CD4-positive, alpha-beta T cell treated with Interferon alpha-2 for 1 hour (primary cell): ENCODE measurements at places on chromosomes 12 and 14.

DNA sequence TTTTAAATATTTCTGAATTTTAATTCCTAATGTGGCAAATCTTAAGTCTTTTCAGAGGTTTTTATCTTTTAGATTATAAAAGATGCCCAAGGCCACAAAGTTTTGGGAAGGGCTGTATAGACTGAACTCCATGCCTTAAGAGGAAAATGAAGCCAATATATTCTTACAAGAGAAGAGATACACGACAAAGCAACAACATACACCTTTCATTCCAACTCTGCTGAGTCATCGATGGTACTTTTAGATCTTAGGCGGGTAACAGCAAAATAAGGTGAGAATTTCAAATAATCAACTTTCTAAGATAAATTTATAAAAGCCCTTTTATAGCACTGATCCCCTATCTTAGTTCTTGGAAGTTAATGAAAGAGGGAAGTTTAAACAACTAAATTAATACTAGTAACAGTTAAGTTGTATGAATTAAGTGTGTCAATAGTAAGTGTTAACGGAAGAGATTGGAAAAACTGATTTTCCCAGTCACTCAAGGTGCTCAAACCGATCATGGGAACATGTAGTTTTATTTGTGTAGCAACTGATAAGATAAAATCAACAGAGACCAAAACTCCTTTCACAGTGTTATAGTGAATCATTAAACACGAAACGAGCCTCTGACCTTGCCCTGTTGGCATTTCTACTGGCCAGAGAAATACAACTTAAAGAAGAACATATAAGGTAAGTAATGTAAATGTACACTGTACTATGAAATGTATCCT is 18.8 kb upstream of the PIK3C2G start:
- DNase-seq, result no peak

DNA sequence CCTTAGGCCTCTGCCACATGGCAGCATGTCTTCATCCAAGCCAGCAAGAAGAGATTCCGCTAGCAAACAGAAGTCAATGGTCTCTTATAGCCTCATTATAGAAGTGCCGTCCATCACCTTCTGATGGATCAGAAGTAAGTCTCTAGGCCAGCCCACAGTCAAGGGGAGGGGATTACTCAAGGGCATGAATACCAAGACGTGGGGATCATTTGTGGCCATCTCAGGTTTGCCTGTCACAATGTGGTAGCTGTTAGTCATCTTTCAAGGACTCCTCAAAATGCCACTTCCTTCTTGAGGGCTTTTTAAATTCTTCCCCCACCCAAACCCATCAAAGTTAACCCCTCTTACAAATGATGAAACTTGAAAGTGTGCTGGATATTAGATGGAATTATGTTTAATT is 8.1 kb upstream of the ADCY6 start:
- DNase-seq, result no peak

DNA sequence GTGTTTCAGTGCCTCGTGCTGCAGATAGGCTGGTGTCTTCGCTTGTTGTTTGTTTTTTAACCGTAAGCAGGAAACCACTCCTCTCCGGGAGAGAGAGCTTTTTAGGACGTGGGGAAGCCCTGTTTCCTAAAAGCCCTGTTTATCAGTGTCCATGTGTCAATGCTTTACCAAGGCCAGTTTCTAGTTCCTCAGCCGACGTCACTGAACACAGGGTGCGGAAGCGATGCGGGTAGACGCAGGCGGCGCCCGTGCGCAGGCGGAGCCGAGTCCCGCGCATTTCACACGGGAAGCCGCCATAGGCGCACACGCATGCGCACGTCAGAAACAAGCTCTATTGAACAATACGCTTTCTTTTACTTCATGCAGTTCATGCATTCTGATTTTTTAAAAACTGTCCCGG is 79.8 kb downstream of the GLT1D1 start:
- no peak for DNase-seq

- no peak for DNase-seq
Observed at GRCh38 chr14:99513946-99514551, 32.8 kb downstream of the CCNK start.

DNA sequence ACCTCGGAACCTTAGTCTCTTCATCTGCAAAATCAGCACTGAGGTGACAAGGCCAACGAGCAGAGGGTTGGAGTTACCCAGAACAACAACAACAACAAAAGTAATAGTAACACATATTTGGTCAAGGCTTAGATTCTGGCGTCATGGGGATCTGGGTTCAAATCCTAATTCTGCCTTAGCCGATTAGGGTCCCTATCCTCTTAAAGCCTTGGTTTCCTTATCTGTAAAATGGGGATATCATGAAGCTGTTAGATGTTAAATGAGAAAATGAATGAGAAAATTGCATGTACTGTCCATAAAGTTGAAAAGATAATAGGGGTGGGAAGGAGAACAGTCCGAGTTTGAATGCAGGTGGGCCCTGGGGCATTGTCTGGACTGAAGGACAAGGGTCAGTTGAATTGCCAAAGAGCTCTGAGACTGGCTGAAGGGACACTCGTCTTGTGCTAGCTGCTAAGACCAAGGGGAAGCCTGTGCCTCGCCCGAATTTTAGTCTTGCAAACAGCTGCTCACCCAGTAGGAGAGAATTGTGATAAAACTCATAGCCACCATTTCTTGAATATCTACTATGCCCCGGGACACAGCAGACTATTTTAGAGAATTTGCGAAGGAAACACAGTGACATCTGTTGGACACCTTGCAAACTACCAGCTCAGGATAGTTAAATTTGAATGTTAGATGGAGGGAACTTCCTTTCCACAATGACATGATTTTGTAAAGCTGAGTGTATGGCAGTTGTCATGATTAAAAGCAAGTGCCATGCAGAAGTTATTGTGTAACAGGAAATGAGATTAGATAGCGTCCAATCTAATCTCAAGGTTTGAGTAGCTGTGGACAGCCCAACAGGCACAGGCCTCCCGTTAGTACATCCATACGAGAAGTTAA is 6.8 kb upstream of the HNF1A start:
- DNase-seq, result peak; percentile 71
